Left renal pelvis (tissue), 4 donors: ENCODE measurements at places on chromosomes 4 and X. TPM values are rescaled to one million over a fixed set of nuclear protein-coding genes. Genes with fewer than 3 reads are reported as not detected.
A peak's percentile ranks its signal among the peaks of the same experiment; 100 is the strongest.

DNA sequence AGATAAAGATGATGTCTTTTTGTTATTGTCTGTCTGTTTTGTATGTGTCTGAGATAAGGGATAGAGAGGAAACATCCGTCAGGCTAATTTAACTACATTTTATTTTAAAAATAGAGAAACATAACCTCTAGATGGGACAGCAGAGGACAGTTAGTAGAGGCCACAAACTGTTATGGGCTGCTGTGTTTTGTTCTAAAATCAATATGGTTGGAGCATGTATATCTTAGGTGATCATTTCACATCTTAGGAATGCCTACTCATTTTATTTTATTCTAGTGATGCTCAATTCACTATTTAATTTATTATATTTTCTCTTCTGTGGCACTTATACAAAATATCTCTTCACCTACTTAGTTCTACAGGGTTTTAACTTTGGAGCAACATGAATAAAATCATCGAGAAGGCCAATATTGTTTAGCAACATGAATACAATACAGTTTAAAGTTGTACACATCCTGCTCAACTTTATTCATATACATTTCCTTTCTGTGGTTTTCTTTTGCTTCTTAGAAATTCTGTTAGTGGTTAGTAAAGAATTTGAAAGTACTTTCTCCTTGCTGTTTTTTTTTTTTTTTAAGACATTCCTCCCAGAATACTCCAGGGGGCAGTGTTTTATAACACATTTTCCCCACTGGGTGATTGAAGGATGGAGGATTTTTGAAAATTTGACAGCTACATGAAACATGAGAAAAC lies 392.9 kb downstream of the UNC5C start:
- peak; percentile 18 for DNase-seq

Gene DGAT2L6
- not detected for polyA plus RNA-seq

Gene XK
- 3.6 TPM for polyA plus RNA-seq

Gene CRLF2
- polyA plus RNA-seq: not detected

- no peak for DNase-seq
These were observed 342.5 kb upstream of the MAGEB2 start for GRCh38 chrX:29872831-29873230.

GRCh38 chr4:24889991-24890390 lies 22.9 kb downstream of the CCDC149 start:
- no peak for DNase-seq

- no peak for DNase-seq
These were observed 16.0 kb downstream of the ZNF185 start for GRCh38 chrX:152913910-152914309.

- no peak for DNase-seq
These were observed 149.9 kb upstream of the PAQR3 start for GRCh38 chr4:79088946-79089691.

DNA sequence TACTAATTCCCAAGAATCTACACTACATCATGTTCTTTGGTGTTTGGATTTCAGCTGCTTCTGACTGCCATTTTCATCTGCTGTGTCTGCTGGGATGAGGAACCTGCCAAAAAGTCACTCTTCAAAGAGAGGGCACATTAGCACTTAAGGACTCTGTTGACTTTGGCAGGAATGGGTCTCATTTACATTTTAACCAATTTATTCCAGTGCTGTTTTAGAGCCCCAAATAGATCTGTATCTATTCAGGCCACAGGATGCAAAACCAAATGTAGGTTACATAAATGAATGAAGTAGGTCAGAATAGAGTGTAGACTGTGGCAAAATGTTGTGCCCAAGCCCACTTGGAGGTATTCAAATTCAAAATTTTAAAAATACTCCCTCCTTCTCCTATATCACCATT lies 14.4 kb downstream of the TXK start:
- DNase-seq: no peak

GRCh38 chr4:24570574-24571236 lies 13.6 kb downstream of the DHX15 start:
- no peak for DNase-seq

Gene MAP9
- 17.0 TPM for polyA plus RNA-seq

Gene LRP2BP
- polyA plus RNA-seq: 4.5 TPM

Gene TLR1
- 3.3 TPM for polyA plus RNA-seq

Gene SPP1
- polyA plus RNA-seq: 103 TPM

- no peak for DNase-seq
These were observed 888.4 kb upstream of the EPHA5 start for GRCh38 chr4:66558651-66559050.

Gene FGF2
- polyA plus RNA-seq: 12.7 TPM

Gene AKAP4
- 0.17 TPM for polyA plus RNA-seq

DNA sequence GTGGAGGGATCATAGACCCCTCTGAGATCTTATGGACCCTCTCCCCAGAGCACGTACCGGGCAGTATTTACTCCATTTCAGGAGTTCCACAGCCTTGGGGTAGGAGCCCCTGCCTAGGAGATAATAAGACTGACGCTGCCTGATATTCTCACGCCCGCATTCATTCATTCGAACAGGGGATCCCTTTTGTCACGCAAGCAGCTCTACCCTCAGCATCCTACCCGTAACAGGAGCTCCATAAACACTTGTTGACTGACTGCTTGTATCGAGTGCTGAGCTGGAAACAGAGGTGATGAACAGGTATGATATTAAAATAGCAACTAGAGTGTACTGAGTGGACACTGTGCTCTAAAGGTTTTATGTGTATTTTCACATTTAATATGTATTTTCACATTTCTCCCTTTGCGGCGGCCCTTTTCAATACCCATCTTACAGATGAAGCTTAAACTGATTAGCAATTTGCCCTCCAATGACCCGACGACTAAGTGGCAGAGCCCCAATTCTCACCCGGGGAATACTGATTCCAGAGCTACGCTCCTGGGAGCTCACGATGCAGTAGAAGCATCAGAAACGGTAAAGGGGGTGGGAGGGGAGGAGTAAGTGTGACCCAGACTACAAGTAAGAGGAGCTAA lies 888 bp downstream of the RAB28 start:
- DNase-seq: no peak

DNA sequence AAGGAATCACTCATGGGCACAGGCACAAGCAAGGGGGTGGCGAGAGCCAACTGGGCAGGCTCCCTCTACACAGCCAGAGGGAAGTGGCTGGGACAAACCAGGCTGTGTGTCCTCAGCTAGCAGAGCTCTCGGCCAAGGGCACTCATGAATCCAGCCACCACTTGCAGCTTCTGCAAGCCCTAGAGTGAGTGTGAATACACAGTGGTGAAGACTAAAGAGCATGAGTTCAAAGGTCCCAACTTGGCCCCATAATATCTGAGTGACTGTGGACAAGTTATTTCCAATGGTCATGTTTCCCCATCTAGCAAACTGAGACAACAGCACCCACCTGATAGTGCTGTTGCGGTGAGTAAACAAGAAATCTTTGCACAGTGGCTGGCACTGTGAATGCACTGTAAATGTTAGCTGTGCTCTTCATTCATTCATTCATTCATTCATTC lies 51.7 kb downstream of the ADGRG2 start:
- no peak for DNase-seq

GRCh38 chr4:52585379-52585778 lies 73.7 kb downstream of the USP46 start:
- no peak for DNase-seq

Gene SRPX
- polyA plus RNA-seq: 11.7 TPM

GRCh38 chrX:68732906-68733493 lies 85.5 kb downstream of the STARD8 start:
- no peak for DNase-seq

- DNase-seq: no peak
These were observed 11.6 kb downstream of the UNC5C start for GRCh38 chr4:95537191-95537590.

GRCh38 chr4:82780752-82781231 lies 17.8 kb downstream of the SCD5 start:
- no peak for DNase-seq

- DNase-seq: no peak
These were observed 38.9 kb downstream of the GPRIN3 start for GRCh38 chr4:89268679-89269078.

Gene IDUA
- polyA plus RNA-seq: 18.0 TPM

DNA sequence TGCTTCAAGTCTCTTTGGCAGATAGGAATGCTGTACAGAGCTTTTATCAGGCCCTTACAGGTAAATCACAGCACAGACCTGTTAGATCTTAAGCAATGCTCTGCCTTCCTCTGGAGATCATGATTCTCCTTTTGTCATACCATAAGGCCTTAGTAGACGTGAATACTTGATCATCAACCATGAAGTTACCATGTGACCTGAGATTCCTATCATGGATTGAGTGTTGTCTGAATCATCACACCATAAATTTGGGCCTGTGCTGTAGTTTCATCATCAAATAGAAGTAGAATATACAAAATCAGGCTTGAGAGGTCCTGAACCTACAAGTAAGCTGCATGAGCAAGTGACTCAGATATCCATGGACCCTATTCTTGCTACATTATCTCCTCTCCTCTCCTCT lies 466.8 kb upstream of the INTU start:
- DNase-seq: no peak

Gene MSN
- polyA plus RNA-seq: 220 TPM

DNA sequence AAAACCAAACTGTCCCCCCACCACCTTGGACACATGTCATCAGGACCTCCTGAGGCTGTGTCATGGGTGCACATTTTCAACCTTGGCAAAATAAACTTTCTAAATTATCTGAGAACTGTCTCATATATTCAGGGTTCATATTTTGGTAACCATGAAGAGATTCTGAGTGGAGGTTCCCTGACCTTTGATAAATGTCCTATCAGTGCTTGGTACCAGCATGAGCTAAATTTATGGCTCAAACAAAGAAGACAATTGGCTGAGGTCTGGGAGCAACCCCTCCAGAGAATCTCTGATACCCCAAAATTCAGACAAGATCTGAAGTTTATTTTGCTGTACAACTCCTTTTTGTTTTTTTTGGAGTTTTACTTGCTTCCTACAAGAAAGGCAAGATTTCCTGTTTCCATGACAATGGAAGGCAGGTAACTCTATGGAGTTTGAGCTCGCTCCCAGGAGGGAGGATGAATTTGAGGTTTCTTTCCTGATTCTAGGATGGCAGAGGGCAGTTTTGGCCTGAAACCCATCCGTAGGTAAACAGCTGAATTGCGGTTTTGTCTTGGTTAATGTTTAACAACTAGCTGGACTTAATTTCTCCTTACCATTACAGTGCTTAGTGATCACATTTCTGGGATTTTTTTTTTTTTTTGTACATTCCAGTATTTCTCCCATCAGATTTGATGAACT lies 14.5 kb downstream of the UGT2B15 start:
- no peak for DNase-seq

DNA sequence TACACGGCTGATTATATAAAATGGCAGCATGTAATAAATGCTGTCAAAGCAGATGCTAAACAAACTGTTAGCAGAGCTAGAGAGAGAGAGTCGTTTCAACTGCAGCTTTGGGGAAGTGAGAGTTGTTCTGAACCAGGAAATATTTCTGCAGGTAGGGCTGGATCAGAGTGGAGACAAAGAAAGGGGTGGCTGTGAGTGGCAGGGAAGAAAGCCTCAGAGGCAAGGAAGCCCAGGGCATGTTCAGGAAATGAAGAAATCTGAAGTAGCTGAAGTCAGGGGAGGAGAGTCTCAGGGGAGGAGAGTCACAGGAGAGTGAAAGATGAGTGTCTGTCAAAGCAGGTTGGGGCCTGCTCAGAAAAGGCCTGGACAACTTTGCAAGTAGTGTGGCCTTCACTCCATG lies 48.4 kb upstream of the RPS6KA3 start:
- no peak for DNase-seq

- no peak for DNase-seq
These were observed 26.0 kb downstream of the ADH4 start for GRCh38 chr4:99117876-99118693.

- no peak for DNase-seq
These were observed 88.0 kb downstream of the ATP11C start for GRCh38 chrX:139844884-139845283.

Gene CDX4
- polyA plus RNA-seq: not detected

GRCh38 chr4:183554878-183555585 lies 50.2 kb downstream of the ING2 start:
- DNase-seq: no peak

DNA sequence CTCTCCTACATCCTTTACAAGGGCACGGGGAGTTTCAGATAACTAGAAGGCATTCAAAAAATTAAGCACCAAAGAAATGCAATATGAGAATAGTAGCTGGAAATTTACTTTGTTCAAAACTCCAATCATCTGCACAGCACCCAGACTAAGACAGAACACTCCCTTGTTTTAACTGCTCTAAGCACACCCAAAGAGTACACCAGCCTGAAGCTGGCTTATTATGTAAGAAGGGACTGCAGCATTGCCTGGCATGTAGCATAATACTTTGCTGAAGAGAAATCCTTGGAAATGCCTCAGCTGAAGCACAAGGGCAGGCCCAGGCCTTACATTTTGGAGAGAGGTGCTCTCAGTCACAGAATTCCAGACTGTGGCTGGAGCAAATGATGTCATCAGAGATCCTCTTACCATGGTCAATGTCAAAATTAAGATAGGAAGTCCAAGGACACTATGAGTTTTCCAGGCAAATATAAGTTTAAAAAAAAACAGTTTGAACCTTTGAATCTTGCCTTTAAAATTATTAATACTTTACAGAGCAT lies 14.8 kb downstream of the ARHGEF6 start:
- no peak for DNase-seq

DNA sequence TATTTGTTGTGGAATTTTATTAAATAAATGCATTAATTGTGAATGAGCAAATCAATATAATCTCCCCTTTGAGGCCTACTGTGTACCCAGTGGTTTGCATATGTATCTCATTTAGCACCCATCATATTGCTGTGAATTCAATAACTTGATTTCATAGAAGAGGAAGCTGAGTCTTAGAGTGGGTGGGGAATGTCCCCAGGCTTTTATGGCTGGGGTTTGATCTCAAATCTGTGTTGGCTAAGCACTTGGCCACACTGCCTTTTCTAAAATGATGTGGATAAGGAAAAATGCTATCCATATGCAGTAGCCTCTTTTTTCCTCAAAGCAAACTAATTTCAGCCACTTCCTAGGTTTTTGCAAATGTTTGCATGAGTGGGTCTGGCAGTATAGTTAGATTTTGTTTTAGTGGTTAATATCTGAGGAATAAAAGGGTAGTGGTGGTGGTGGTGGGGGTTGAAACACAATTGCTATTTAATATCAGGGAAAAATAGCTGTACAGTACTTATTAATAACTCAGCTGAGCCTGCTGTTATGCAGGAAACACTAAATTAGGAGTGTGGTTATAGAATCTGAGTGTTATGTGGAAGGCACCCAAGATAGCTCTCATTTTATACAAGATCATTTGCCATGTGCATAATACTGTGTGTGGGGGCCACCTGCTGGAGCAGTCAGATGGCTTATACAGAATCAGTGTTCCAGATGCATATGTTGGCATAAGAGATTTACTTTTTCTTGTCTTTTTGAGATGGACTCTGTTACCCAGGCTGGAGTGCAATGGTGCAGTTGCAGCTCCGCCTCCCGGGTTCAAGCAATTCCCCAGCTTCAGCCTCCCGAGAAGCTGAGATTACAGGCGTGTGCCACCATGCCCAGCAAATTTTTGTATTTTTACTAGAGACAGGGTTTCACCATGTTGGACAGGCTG lies 108.0 kb downstream of the TMEM131L start:
- DNase-seq: peak; percentile 56

GRCh38 chrX:96483647-96484160 lies 200.9 kb upstream of the DIAPH2 start:
- DNase-seq: no peak

- DNase-seq: no peak
These were observed 286.4 kb downstream of the BCOR start for GRCh38 chrX:39811376-39811775.

- DNase-seq: no peak
These were observed 389.9 kb upstream of the EMCN start for GRCh38 chr4:100907465-100908454.

- no peak for DNase-seq
These were observed 45.7 kb upstream of the SLC2A9 start for GRCh38 chr4:10066670-10067651.

GRCh38 chr4:524196-524595 lies 25.2 kb downstream of the PIGG start:
- no peak for DNase-seq

- no peak for DNase-seq
These were observed 430.5 kb upstream of the TRAM1L1 start for GRCh38 chr4:117515921-117516320.
